IPS DF 6.9 (cell line): ENCODE measurements at places on chromosomes 11 and 22.

GRCh38 chr11:82832983-82833382, 67.2 kb downstream of the PRCP start:
- DNase-seq, result no peak

DNA sequence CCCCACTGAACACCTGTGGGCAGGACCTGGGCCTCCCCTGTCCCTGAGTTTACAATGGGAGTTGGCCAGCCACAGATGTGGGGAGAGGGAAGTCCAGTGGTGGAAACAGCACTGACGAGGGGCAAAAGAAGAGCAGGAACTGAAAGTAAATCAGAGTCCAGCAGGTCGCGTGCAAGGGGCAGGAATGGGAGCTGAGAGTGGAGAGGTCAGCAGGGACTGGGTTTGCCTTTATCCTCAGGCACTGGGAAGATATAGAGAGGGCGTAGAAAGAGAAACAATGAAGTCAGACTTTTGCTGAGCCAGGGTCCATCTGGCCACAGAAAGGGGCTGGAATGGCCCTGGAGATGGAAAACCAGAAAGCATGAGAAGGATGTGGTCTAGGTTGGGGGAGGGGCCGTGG, 8.5 kb downstream of the P2RY6 start:
- DNase-seq, result no peak

DNA sequence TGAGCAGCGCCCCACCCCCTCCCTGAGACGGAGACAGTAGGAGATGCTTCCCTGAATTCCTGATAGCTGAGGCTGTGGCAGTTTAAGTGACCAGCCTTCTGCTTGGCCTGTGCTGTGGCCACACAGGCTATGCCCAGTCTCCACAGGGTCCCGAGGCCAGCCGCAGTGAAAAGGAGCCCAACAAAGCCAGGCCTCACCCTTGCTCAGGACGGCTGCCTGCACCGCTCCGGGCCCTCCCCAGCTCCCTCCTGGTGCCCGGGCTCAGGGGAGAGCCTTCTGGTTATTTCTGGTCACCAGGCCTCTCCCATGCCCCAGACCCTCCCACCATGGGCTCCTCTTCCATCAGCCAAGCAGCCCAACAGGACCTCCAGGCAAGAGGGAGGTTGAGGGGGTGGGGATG, 28.8 kb downstream of the LRRC10B start:
- no peak for DNase-seq

GRCh38 chr22:47125603-47126002, 363.2 kb downstream of the TBC1D22A start:
- no peak for DNase-seq

DNA sequence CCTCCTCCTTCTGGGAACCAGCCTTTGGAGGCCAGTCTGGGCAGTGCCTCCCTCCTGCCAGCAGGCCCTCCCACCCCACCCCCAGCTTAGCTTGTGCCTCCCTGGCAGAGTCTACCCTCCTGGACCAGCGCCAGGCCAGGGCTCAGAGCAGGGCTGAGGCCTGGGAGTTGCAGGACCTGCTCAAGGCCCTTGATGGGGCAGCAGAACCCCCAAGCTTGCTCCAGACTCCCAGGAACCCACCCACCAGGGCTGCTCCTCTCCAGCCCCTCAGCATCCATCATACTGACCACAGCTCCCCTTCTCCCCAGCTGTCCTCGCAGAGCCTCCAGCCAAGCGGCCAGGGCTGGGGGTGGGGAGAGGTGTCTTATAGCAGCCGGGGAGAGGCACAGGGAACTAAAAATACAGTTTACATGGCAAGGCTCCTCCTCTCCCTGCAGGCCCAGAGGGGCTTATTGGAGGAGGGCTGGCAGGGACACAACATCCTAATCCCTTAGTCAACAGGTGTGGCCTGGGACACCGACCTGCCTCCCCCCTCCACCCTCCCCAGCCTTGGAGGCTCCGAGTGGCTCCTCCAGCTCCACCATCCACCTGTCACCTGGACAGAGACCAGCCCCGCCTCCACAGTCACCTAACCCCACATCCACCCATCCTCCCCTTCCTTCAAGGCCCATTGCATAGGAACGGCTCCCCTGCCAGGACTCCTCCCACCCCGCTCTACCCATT, 5.2 kb upstream of the MB start:
- DNase-seq, result no peak

GRCh38 chr22:38129021-38129420, 18.5 kb upstream of the BAIAP2L2 start:
- no peak for DNase-seq

DNA sequence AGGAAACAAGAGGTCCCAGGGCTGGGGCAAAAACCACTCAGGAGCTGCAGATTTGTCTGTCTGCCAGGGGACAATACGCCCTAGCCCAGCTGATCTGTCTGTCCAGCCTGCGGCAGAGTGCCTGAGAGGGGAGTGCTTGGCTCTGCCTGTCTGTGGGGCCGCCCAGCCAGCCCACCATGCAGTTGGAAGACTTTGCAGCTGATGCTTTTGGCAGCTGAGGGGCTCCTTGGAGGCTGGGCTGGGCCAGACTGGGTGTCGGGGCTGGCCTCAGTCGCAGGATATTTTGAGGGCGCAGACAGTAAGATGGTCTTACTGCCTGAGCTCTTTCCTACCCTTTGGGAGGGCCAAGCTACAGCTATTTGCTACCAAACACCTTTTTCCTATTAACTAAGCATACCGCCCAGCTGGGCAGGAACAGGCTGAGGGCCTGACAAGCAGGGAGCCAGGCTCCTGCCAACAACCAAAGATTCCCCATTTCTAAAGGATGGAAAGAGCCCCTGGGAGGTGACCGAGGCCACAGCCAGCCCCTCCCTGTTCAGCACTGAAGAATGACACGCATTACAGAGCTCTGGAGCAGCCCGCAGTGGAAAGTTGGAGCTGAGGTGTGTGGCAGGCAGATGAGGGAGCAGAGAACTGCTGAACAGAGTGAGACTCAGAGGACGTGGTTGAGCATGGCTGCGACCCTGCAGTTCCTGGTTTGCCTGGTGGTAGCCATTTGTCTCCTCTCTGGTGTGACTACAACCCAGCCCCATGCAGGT, at the start of gene FAM180B:
Gene FAM180B, plus strand, starts transcription at position 581 of the 758 bp plus-strand sequence. Its CDS starts 91 bp downstream, at position 672.
- DNase-seq, result no peak

DNA sequence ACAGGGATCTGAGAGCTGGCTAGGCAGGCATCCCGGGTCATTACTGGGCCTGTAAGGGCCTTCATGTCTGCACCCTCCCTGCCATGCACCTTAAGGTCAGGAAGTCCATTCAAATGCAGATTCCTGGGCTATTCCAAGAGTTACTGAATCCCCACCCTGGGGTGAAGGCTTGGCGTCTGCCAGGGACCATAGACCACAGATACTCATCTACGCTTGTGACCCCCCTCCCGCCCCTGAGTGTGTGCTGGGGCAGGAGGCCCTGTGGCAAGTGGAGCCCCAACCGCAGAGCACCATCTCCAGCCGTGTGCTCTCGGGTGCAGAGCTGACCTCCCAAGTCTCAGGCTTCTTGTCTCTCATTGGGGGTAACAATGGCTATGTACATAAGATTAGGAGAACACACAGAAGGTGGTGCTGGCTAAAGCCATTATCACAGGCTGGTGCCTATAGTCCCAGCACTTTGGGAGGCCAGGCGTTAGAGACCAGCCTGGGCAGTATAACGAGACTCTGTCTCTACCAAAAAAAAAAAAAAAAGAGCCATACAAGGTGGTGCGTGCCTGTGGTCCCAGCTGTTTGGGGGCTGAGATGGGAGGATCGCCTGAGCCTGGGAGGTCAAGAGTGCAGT, 19.1 kb upstream of the KCNQ1OT1 start:
- DNase-seq, result no peak

DNA sequence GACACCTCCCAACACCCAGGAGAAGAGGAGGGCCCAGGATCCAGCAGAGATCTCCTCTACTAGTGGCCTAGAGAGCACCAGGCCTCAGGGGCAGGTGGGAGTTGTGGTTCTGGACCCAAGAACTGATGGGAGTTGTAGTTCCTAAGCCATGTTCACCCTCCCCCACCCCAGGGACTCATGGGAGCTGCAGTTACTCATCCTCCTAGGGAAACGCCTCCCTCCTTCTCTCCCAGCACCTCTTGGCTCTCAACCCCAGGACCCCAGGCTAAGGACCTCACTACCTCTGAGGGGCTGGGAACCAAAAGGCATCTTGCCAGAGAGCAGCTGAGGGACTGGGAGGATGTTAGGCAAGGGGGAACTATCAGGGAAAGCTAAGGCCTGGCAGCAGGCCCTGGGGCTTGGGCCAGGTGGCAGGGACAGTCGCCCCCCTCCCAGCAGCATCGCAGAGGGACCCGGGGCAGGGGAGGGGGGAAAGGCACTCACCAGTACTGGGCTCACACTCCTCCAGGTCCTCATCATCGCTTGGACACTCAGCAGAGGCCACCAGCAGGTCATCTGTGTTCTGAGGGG, 28.9 kb downstream of the SLC22A12 start:
- no peak for DNase-seq

DNA sequence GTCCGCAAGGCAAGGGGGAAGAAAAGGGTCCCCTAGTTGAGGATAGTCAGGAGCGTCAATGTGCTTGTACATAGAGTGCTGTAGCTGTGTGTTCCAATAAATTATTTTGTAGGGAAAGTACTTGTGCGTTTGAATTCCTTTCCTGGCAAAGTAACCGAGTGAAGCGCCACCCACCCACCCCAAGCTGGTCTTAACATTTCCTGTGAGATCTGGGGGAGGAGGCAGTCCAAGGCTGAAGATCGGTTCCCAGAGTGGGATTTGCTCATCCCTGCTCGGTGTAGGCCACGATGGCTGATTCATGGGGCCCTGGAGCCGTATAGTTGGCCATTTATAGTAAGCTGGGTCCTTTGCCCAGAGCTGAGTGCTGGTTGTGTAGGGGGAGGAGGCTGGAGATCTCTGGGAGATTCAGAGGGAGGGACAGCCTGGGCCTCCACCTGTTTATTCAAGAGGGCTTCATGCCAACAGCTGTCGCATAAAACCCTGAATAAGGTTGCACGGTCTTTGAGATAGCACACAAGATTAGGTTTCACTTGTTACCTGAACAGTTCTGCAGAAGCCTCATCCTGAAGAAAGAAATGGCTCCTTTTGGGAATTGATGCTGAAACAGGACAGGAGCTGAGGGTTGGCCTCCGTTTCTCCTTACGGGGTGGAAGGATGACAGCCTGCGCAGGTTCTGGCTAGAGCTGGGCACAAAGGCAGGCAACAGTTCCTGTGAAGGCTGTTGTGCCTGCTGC, 2.4 kb downstream of the ATF4 start:
- no peak for DNase-seq

DNA sequence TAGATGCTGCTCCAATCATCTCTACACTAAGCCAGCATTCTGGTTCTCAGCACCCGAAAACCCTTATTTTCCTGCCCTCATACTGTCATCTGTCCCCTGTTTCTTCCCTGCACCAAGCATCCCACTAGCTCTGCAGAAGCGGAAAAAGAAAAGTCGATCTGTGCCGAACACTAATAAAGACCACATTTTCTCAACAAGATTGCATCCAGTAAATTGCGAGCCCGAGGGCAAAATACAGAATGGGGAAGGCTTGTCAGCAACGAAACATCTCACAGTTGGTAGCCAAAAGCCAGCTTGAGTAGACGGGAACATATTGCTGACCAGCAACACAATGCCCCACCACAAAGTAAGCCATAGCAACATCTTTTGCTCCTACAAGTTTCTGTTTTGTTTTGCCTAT, 227.4 kb downstream of the CADM1 start:
- DNase-seq, result no peak

DNA sequence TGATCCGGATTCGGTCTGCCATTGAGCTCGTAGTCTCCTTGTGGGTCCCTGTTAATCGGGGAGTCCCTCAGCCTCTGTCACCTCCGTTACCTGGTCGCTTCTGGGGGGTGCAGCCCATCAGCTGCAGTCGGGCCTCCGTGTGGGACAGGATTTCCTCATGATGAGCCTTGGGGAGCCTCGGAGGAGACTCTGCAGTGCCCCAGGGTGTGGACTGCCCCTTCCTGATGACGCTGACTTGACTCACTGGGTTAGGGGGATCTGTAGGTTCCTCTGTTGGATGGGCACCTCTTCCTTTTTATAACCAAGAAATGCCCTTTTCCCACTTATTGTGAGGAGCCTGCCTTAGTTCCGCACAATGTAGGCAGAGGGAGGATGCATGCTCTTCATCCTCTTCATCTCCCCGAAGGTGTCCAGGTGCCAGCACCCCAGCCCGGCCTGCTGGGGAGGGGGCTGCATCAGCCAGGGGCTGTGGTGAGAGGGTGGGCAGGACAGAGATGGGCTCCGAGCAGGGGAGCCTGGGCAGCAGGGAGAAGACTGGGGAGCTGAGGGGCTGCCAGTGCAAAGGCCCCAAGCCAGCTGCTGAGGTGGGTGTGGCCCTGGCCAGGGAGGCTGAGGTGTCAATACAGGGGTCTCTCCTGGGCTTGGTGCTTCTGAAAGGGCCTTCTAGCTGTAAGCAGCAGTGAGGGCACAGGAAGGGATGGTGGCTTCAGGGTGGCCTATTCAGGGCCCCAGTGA, 13.5 kb upstream of the TTLL8 start:
- no peak for DNase-seq

- no peak for DNase-seq
Measured at GRCh38 chr11:111913997-111914396, 1.5 kb downstream of the HSPB2 start.

DNA sequence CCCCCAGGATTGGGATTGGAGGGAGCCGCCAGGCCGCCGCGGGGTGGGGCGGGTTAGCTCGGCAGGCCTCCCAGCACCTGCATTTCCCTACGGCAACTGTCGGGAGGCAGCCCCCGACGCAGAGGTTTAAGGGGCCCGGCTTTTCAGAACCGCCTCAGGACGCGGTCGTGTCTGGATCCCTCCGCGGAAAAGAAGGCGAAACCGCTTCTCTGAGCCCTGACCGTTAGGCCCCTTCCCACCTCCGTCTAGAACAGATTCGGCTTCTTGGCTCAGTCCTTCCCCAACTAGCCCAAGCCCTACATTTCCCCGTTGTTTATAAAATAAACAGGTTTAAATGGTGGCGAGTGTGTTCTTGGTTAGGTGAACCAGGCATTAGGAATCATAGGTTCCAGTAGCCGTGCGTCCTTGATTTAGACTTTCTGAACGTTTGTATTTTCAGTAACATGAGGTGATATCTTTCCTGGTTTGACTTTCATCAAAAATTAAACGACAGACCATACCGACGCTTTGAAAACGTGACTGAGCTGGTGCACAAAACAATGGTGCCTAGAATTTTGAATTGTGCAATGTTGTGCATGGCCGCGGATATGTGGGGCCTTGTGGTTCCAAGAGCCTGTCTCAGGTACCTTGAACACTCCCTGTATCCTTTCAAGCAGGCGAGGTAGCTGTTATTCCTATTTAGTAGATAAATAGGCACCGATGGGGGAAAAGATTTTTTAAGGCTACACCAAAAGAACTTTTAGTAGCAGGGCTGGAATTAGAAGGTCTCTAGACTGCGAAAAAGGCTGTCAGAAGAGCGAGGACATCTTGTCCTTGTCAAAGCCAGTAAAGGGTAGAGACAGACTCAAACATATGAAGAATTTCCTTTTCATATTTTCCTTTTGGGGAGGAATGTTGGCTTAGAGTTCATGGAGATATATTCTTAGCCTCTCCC, 1.2 kb upstream of the HSPA8 start:
- DNase-seq, result no peak

DNA sequence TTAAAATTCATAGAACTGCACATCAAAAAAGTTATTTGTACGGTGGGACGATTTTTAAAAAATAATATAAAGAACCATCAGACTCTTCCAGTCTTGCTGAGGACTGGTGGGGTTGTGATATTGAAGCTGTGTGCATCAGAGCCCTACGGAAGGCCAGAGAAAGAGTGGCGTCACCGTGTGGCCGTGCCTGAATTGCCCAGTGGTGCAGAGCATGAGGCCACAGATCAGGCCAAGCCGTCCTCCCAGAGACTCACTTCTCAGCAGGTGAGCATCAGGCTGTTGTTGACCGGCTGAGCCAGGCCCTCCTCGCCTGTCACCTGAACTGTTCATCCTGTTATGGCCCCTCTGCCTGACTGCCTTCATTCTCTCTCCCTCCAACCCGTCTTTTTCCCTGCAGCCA, 1013.9 kb downstream of the TBC1D22A start:
- DNase-seq, result no peak

GRCh38 chr22:43818981-43819380, 6.9 kb upstream of the EFCAB6 start:
- no peak for DNase-seq
